Activated CD4-positive, alpha-beta T cell treated with anti-CD3 and anti-CD28 coated beads, Interleukin-2, amount 50 U/mL, for 1 hour (primary cell): ENCODE measurements at places on chromosomes 3 and 15.

DNA sequence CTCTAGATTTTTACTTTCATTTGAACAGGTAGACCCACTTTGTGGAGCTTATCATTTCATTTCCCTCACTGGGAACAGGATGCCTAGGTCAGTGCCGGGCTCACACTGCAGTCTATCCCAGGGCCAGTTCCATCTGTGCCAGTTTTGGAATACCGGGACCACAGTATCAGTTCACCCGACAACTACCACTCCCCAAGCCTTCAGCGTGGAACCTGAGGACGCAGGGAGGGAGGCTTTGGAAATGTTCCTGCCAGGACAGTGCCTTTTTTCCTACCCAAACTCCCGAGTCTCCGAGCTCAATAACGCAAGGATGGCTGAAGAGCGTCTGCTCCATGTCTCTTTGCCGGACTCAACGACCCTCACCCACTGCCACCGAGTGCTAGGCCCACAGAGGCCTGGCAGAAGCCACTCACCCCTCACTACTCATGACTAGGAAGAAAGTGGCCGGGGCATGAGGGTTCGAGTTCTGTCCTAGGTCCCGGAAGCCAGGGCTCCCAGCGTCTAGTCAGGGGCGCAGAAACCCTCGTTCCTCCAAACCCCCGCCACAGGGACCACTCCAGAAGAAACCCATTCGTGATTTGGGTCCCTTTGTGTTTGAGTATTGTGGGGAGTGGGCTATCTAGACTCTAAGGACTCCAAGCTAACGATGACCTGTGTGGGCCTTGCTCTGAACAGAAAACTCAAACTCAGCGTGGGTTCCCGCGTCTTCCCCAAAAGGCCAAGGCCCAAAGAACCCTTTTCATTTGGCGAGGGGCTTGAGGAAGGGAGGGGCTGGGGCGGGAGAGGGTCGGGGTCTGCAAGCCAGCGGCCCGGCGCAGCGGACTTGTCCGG lies 11.4 kb downstream of the ZIC1 start:
- DNase-seq: no peak

DNA sequence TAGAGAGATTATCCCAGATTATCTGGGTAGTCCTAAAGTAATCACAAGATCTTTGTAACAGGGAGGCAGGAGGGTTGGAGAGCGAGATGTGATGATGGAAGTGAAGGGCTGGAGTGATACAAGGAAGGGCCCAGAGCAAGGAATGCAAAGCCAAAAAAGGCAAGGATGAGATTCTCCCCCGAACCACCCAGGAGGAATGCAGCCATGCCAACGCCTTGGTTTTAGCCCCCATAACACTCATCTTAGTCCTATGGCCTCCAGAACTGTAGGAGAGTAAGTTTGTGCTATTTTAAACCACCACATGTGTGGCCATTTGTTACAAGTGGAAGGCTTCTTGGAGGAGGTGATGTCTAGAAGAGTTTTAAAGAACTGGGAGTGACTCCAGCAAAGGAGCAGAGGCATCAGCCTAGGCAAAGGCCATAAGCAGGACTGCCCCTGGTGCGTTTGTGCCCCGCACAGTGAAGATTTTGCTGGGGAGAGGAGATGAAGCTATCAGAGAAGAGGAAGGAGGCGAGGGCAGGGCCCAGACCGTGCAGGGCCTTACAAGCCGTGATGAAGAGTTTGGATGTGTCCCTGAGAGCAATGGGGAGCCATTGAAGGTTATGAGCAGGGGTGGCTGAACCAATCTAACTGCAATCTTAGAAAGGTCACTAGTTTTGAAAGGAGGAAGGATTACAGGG lies 25.3 kb upstream of the CORO2B start:
- no peak for DNase-seq

DNA sequence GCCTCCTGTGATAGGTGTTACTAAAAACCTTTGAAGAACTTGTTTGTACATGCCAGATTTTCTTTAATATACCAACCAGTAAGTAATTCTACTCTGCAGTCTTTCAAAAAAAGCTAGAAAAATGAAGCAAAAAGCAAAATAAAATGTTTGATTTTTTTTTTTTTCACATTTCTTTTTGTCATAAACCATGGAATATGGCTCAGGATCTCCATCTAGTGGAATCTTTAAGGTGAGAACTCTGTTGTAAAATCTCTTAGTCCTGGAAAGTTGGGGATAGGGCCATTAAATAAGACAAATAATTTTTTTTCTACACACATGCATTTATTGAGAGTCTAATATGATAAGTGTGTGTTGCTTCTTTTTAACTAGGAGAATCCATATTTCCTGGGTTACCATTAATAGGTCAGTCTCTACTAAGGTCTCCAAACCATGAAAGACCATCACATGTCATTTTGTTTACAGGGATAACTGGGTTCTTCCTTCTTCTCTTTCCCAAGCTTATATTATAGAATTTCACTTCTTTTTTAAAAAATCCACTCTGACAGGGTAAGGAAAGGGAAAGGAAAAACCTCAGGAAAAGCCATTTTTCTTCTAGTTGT lies 84.6 kb downstream of the SLC9A9 start:
- no peak for DNase-seq

DNA sequence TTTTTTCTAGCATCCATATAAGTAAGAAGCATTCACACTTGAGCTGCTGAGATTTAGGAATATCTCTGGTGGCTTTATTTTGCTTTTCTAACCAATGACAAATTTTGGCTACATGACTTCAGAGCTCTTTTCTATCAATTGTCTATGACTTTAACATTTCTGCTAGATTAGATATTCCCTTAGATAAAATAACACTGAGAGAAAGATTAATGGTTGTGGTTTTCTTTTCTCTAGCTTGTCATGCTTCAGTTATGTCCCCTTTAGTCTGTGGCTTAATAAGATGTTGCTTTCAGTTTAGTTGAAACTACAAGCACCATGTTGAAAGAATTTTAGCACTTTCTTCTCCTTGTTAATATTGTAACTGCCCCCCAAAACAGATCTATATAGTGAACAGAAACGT lies 665.6 kb upstream of the CCDC54 start:
- DNase-seq: no peak

- DNase-seq: no peak
Measured at GRCh38 chr15:98035134-98035533, 74.6 kb downstream of the ARRDC4 start.

- no peak for DNase-seq
Measured at GRCh38 chr3:73827725-73828211, 203.0 kb upstream of the PDZRN3 start.

DNA sequence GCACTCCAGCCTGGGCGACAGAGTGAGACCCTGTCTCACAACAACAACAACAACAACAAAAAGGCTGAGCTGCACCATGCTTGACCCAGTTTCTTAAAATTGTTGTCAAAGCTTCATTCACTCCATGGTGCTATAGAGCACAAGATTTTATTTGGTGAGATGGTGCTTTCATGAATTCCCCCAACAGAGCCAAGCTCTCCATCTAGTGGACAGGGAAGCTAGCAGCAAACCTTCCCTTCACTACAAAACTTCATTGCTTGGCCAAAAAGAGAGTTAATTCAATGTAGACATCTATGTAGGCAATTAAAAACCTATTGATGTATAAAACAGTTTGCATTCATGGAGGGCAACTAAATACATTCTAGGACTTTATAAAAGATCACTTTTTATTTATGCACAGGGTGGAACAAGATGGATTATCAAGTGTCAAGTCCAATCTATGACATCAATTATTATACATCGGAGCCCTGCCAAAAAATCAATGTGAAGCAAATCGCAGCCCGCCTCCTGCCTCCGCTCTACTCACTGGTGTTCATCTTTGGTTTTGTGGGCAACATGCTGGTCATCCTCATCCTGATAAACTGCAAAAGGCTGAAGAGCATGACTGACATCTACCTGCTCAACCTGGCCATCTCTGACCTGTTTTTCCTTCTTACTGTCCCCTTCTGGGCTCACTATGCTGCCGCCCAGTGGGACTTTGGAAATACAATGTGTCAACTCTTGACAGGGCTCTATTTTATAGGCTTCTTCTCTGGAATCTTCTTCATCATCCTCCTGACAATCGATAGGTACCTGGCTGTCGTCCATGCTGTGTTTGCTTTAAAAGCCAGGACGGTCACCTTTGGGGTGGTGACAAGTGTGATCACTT lies 2.0 kb downstream of the CCR5 start:
- DNase-seq: no peak

DNA sequence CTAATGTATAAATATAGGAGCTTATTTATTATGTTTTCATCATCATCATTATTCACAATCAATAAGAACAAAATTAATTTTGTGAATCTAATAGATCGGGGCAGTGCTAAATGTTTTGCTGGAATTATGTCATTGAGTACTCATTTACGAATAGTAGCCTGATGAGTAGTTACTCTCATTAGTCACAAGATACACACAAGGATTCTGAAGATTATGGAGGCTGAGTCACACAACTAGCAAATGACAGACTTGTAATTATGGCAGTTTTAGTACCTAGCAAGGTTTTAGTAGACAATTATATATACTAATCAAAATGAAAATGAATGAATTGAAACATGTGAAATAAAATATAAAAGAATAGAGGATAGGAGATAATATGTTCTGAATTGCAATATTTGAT lies 954.2 kb downstream of the CADM2 start:
- no peak for DNase-seq

DNA sequence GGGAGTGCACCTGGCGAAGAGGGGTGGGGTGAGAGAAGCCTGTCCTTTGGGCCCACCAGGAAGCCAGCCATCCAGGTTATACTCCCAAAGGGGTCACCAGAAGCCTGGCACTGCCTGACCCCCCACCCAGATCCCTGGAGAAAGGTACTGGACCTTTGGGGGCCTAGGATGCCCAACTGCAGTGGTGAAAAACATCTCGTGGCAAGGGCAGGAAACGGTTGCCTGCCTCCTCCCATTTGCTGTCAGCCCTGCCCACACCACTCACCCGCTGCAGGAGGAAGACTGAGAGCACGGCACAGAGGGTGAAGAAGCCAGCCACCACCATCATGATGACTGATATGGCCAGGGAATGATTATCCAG lies 2.2 kb upstream of the ULK3 start:
- peak; percentile 49 for DNase-seq

- DNase-seq: no peak
Measured at GRCh38 chr3:143283432-143284128, 164.0 kb downstream of the CHST2 start.

DNA sequence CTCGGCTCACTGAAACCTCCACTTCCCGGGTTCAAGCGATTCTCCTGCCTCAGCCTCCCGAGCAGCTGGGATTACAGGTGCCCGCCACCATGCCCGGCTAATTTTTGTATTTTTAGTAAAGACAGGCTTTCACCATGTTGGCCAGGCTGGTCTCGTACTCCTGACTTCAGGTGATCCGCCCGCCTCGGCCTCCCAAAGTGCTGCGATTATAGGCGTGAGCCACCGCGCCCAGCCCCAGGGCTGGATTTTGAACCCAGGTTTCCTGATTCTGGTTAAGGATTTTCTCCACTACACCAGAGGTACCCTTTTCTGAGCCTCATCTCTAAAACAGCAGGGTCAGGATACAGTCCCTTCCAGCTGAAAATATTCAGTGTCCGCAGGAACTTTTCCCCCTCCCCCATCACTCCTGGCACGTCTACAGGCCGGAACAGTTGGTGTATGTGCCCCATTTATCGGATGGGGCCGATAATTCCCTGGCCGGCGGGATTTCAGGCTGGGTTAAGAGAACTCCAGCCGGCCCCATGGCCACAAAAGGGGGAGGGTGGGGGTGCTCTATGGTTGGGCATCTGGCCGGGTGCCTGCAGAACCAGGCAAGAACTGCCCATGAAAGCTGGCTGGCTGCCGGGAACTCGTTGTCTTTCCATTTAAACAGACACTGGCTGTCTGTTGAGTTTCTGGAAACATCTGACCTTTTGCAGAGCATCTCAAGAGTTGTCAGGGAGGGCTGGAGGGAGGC lies 26.8 kb upstream of the SEMA4B start:
- DNase-seq: no peak

DNA sequence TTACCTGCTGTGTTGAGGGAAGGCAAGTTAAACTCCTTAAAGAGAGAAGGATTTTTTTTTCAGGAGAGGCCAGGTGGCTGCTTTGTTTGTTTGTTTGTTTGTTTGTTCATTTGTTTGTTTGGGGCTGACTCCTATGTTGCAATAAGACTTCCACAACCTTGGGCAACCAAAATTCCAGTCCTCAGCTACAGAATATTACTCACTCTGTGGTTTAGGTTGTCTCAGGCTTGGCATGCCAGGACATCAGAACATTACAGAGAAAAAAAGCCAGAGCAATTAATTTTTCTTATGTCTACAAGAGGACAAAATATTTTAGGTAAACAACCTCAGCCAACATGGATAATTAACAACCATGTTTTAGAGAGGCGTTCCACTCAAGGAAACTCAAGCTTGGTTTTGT lies 156.7 kb upstream of the ATP11B start:
- DNase-seq: no peak
